ENCODE measurements at places on chromosomes 6 and 20. TPM values are rescaled to one million over a fixed set of nuclear protein-coding genes. Genes with fewer than 3 reads are reported as not detected.

- DNase-seq = no peak
These were observed 218.1 kb upstream of the SOX4 start for GRCh38 chr6:21375151-21376116.

GRCh38 chr6:152348116-152348515 lies 289.0 kb downstream of the SYNE1 start:
- no peak for DNase-seq

DNA sequence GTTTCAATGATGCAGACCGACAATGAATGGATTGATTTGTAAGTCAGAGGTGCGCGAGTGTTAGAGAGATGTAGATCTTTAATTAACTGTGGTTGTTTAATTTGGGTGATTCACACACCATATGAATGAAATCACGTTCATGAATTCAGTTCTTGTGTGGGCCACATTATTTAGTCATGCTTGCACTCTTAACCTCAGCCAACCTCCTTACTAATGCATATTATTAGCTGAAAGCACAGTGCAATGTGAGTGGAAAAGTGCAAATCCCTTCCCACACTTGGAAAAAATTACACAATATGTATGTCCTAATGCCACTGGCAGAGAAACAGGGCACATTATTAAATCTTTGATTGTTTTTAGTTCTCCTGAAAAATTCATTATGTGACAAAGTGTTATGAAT lies 512.5 kb downstream of the BCKDHB start:
- no peak for DNase-seq

GRCh38 chr6:129370268-129370916 lies 339.6 kb downstream of the ARHGAP18 start:
- peak; percentile 3 for DNase-seq

- peak; percentile 22 for DNase-seq
These were observed 16.8 kb downstream of the CD83 start for GRCh38 chr6:14134211-14134910.

- no peak for DNase-seq
These were observed 685.7 kb downstream of the BCKDHB start for GRCh38 chr6:80792151-80792550.

GRCh38 chr6:11712760-11713159 lies 65.8 kb downstream of the ADTRP start:
- peak; percentile 84 for DNase-seq

- peak; percentile 17 for DNase-seq
These were observed 1.1 kb downstream of the FBXO30 start for GRCh38 chr6:145813285-145814034.

- no peak for DNase-seq
These were observed 28.2 kb upstream of the STX16 start for GRCh38 chr20:58622671-58623578.

GRCh38 chr6:25324066-25324762 lies 45.0 kb downstream of the CARMIL1 start:
- DNase-seq = no peak

DNA sequence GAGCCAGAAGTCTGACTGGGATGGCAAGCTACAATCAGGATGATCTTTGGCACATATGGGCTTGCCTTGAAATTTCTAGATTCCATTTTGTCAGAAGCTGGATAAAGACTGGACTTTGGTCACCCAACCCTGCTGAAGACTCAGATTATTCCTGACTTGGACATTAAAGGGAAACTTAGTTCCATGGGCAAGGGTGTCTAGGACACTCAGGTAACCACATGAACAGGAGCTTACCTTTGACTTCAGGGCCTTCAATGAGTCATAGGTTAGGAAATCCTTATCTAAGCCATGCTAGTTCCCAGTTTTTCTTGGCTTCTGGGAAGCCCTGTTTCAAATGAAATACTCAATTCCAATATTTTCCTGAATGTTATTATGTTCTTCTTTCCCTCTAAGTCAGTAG lies 28.5 kb upstream of the IFNGR1 start:
- DNase-seq = no peak

DNA sequence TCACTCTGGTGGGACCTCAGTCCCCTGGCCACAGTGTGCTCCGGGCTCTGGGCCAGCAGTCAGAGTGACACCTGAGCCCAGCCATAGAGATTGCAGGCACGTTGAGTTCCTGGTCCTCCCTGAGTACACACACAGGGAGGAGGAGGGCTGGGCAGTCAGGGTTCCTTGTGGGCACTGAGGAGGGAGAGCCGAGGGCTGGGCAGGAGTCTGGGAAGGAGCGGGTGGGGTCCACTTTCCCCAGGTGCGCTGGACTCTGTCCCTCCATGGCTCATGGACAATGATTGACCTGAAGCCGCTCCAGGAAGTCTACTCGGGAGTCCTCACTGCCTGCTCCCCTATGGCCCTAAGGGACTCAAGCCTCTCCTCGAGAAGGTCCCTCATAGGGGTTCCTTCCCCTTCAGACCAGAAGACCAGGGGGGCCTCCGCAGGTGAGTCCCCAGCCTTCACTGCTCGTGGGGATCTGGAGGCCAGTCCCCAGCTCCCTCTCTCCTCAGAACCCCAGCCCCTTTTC lies 1.1 kb downstream of the SLC44A4 start:
- DNase-seq = peak; percentile 2

DNA sequence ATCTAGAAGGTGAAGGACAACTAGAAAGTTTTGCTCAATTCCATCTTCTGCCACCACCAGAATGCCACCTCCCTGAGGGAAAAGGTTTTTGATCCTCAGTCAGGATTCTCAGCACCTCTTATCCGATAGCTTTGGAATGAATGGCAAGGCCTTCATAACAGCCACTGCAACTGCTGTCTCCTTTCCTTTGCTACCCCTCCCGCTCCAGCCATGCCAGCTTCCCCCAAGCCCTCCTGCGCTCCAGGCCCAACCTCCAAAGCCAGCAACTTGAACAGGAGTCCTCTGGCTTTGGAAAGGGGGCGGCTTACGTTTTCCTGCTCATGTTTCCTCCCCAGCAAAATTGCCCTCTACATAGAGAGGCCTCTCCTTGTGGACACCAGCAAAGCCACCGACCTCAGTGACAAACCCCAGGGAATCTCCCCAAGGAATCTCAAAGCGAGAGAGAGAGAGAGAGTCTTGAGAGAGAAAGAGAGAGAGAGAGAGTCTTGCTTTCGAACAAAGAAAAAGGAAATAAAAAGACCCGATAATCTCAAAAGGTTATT lies 420 bp upstream of the BTN2A1 start:
- no peak for DNase-seq

GRCh38 chr6:170288091-170288631 lies 2.7 kb downstream of the DLL1 start:
- DNase-seq = no peak

DNA sequence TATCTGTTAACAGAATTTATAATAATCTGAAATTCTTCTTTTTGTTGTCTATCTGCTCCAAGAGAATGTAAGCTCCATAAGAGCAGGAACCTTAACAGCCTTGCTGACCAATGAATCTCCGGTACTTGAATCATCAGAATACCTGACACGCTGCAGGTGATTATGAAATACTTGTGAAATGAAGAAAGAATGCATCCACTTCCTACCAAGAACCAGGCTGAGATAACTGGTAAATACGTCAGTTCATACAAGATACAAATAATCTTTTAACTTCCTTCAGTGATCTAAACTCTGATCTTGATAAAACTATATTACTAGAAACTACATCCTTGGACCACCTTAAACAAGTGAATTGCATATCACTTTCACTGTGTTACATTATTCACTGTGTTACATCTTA lies 116.2 kb downstream of the MAP3K5 start:
- DNase-seq = no peak

Gene TTK
- polyA plus RNA-seq = not detected

Gene COL20A1
- not detected for polyA plus RNA-seq

Gene ASXL1
- 1.8 TPM for polyA plus RNA-seq

Gene LAMP5
- 2.6 TPM for polyA plus RNA-seq

Gene TAGAP
- polyA plus RNA-seq = 299 TPM
